Activated T-helper 9 cell treated with anti-CD3 and anti-CD28 coated beads, Interleukin-2, amount 50 U/mL, for 16 hours (primary cell): ENCODE measurements at places on chromosomes 3 and 15.

DNA sequence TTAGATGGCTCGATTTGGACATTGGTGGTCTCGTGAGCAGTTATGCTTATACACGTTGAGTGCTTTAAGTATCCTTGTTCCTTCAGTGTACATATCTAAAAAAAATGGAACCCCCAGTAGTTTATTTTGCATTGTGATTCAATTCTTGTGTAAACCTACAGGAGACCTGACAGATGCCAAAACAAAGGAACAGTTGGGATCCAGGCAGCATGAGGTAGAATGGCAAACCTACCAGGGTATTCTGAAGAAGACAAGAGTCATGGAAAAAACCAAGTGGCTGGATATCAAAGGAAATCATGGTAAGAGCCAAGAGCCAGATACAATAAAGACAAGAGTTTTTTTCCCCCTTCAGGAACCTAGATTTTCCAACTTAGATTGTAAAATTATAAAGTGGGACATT, 2.0 kb downstream of the TMEM62 start:
- no peak for DNase-seq

DNA sequence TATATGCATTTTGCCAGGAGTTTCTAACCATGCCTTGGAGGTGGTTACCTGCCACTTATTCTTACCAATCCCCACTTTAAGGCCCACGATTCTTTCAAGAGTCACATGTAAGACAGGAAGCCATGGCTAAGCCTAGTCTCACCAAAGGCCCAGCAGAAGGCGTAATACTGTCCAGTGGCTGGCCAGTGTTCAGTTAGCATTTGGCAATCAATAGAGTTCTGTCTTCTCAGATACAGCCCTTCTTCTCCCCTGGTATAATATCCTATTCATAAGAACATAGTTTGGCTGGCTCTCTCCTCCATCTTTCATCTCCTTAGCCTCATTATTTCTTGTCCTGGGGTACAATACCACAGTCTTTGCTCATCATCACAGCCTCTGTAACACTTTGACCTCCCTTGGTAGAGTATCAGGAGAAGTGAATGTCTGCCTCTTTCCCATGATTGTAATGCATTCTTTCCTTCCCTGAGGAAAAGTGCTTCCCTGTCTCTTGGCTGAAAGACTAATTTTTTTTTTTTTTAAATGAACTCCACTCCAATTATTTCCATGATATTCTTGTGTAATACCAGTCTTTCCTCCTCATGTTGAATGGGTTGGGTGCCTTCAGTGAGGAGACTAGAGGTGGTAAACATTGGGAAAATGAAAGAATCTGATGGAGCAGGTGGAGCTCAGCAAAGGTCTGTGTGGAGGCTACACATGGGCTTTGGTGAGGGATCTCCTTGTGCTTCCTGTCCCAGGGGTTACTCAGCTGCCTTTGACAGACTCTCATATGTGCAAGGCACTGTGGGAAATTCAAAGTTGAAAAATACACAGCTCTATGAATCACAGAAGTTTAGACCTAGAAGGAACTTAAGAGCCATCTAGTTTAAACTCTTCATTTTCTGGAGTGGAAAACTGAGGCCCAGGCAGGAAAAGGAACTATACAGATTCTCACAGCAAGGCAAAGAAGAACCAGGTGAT, 218.2 kb downstream of the P3H2 start:
- no peak for DNase-seq

DNA sequence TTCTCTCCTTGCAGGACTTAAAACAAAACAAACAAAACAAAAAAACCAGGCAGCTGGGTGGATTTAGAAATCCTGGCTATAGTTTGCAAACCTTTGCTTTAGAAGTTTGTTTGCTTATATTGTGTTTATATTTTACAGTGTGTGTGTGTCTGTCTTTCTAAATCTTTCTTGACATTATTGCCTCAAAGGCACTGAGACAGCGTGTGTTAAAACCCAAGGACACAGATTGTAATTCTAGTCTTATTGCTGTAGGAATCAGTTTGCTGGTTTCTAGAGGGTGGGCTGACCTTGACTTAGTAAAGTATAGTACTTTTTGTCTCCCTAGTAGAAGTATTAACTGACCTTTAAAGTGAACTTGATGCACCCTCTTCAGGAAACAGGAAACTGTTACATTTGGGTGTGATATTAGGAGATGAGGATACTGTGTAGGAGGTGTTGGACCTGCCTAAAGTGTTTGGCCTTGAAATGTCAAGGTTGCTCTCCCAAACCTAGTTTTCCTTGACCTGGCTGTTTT, 71.0 kb downstream of the TCF12 start:
- no peak for DNase-seq

DNA sequence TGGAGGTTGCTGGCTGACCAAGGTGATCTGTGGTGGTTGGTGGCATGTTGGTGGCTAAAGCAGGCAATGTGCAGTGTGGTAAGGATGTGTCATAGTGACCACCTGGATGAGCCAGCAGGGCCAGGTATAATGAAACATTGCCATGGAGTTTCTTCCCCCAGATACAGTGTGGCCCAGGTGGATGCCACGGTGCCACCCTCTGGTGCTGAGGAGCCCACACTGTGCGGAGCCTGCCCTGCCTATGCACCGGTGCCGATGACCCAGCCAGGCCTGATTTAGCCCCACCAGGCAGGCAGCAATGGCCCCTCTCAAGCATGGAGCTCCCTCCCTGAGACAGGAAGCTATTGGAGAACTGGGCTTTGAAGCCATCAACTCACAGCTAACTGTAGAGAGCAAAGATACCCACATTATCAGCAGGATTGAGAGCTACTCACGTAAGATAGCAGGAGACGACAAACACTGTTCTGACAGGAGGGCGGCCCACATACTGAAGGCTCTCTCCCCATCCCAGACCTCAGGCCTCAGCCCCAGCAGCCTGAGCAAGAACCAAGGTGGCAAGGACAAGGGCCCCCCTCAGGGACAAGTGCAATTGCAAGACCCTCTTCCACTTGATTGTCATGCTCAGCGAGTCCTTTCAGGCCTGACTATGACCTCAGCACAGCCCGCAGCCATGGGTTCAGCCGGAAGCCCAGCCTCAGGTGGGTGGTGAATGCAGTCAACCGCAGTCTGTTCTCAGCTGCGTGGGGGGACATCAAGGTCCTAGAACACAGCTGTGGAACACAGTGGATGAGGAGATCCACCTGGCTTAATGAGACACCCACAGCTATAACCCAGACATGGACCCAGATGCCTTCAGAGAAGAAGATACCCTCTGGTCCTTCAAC, 82.8 kb upstream of the CDV3 start:
- DNase-seq: peak; percentile 37

GRCh38 chr15:39411102-39411989, 169.5 kb upstream of the THBS1 start:
- no peak for DNase-seq
